ENCODE measurements at places on chromosomes 12 and 14.
A peak's percentile ranks its signal among the peaks of the same experiment; 100 is the strongest.

GRCh38 chr12:77152623-77153193 is 87.3 kb upstream of the E2F7 start:
- peak; percentile 47 for DNase-seq

- DNase-seq, result no peak
These were observed 33.5 kb downstream of the RNFT2 start for GRCh38 chr12:116771651-116772050.

DNA sequence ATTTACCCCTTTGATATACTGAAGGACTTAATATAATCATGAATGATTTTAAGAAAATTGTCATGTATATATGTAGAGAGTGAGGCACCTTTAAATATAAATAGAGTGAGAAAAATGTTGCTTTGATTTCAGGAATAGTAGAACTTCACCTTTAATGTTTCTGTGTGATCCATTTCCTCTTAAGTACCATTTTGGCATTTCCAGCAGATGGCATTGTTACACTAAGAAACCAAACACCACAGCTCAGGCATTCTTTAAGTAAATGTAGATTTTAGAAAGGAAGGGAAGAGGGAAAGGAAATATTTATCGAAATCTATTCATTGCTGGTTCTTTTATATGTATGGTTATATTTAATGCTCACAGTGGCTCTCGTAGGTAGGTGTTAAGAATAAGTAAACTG is 556.7 kb upstream of the FBXO33 start:
- DNase-seq, result peak; percentile 54

DNA sequence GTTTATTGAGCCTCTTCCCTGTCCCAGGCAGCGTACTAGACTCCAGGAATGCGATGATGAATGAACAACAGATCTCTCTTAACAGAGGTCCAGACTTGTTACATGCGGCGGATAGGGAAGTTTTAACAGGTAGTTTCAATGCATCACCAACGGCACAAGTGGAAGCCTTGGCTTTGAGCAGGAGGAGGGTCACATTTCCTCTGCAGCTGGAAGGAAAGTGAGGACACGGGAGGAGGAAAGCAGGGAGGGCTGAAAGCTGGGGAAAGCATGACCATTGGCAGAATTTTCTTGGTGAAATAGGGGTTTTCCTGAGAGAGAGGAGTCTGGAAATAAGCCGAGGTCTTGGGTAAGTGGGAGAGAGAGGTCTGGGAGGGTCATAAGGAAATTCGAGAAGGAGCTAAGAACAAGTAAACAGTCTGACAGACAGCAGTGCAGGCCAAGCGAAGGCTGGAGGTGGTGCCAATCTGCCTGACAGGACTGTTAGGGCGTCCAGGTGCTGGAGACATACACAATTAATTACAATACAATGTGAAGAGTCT is 15.4 kb downstream of the BHLHE41 start:
- no peak for DNase-seq

GRCh38 chr12:124764451-124764850 is 99.2 kb downstream of the SCARB1 start:
- DNase-seq, result peak; percentile 83

DNA sequence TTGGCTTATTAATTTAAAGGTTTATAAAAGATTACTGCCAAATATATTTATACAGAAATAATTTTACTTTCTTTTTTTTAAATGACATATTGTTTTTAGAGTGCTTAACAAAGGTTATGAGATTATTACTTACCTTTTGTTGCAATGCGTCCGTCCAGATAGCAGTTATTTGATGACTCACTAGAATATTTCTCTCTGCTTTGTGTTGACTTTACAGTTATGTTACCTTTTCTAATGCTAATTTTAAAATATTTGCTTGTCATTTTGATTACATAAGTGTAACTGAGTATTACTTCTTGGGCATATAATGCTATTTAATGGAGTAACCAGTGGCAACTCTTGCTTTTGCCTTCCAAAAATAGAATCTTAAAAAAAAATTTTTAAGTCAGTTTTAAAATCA is 6.3 kb upstream of the PZP start:
- no peak for DNase-seq

DNA sequence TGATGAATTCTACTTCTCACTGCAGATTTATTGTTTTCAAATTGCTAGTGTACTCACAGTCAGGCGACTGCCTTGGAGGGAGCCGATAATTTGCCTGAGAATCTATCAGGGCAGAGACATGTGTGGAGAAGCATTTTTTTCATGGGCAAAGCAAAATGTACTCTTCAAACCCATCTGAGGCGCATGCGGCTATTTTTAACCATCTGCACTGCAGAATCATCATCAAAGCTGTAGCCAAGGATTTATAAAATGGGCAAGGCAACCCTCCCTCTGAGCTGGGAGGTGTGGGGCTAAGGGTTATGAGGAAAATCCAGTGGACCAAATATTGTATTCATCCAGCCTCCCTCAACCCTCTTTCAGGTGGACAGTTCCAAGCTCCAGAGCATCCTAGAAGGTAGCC is 37.7 kb downstream of the BEST3 start:
- no peak for DNase-seq

GRCh38 chr12:124088217-124088907 is 115.3 kb downstream of the ZNF664 start:
- no peak for DNase-seq
